Liver (tissue), 10 donors: ENCODE measurements at places on chromosomes 13 and 19.

GRCh38 chr19:54207983-54208783 lies 7.5 kb downstream of the RPS9 start:
- no peak for DNase-seq

- peak; percentile 58 for DNase-seq
Observed at GRCh38 chr13:45280751-45281634, 60.0 kb downstream of the TPT1 start.

DNA sequence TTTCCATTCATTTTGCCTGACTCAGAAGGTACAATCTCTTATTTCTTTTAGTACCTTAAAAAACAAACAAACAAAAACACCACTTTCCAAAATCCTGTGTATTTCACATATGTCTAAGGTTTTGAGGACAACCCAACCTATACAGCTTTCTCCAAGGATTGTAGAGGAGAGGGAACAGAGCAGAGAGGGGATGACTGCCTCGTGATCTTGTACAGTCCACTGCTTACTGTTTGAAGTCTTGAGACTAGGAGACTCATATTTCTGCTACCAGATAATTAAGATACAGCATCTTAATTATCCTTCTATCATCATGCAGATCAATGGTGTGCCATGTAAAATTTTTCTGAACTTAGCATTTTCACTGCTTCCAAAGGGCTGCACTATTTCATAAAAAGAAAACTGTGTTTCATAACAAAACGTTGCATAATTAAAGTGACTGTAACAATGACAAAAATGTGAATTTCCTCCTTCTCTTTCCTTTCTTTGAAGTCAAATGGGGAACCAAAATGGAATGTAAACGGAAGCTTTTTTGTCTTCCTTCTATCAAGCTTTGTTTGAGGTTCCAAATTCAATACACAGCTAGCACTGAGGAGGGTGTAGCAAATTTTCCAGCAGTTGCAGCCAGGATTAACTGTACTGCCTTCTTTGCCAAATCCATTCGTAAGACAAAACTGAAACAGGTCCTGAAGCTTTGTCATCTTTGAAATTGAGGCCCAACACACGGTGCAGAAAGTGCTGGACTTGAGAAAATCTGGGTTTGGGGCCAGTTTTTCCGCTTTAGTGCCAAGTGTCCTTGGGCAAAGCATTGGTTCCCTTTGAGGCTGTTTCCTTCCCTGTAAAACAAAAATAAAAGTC lies 34.9 kb upstream of the RCBTB2 start:
- DNase-seq: no peak

- DNase-seq: no peak
Observed at GRCh38 chr13:112583592-112584277, 4.2 kb downstream of the TUBGCP3 start.

GRCh38 chr19:3975637-3976087 lies 4.8 kb upstream of the DAPK3 start:
- DNase-seq: no peak

DNA sequence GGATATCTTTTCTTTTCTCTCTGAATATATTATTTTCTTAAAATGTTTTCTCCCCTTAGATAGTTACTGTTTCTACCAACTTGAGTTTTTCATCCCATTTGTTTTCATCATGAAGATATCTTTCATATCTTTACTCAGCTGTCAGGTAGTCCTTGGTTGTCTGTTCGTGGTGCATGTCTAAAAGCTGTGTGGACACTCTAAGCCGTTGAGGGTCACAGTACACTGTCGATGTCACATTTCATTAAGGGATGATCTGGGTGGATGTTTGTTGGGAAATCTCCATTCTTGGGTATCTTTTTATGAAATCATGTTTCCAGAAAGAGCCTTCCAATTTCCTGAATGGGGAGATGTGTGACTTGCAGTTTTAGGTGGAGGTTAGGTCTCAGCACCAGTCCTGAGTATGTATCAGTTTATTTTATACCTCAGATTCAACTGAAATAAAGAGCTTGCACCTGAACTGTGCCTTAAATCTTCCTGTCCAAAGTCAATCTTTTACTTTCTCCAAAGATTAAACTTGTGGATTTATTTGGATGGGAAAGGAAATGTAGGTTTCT lies 23.2 kb downstream of the ZMYM2 start:
- DNase-seq: no peak

DNA sequence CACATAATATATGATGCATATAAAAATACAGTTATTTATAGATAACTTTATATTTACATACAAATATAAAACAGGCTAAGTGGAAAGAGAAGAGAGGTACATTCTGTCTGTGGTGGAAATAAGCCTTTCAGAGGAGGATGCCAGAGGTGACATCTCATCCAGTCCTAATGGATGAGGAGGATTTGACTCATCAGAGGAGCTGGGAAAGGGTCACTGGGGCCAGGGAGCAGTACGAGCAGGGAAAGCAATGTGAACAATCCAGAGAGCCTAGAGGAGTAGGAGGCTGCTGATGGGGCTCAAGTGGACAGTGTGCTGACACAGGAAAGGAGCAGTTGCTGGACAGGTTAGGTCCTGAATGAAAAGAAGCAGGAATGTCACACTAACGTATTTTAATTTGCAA lies 18.6 kb downstream of the NALCN start:
- DNase-seq: no peak

- DNase-seq: no peak
Observed at GRCh38 chr13:34967851-34968562, 25.9 kb downstream of the NBEA start.

DNA sequence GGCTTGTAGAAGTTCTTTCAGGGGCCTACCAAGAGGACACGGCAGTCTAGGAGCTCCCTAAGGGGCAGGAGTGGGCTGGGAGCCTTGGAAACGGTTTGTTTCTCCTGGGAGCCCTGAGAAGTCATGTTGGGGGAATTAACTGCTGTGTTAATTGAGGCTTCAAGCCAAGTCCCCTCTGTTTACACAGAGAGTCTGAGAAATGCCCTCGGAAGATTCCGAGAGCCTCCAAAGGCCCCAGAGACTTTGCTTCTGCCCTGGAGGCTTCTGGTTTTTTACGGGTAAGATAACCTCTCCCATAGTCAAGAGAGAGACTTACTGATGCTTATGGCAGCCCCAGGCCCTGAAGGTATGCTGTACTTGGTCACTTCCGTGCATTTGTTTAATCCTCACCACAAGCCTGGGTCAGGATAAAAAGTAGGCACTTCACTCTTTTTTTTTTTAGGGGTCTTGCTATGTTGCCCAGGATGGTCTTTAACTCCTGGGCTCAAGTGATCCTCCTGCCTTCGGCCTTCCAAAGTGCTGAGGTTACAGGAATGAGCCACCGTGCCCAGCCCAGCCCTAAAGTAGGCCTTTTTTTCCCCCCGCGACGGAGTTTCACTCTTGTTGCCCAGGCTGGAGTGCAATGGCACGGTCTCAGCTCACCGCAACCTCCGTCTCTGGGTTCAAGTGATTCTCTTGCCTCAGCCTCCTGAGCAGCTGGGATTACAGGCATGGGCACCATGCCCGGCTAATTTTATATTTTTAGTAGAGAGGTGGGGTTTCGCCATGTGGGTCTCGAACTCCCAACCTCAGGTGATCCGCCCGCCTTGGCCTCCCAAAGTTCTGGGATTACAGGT lies 15.2 kb downstream of the IER2 start:
- no peak for DNase-seq

DNA sequence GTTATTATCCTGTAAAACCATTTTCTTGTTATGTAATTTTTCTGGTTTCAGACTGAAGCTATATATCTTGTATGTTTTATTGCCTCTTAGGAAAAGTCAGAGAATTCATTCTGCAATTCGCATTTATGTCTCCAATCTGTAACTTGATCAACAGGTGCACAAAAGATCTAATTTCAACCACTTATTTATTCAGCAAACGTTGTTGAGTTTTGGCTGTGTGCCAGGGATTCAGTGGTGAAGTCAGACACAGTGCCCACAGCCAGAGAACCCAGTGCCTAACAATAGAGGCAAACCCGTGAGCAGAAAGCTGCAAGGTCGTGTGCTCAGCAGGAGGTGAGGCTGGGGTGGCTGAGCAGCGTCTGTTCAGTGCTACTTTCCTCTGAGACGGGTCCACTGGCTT lies 119.5 kb upstream of the MCF2L start:
- DNase-seq: no peak

DNA sequence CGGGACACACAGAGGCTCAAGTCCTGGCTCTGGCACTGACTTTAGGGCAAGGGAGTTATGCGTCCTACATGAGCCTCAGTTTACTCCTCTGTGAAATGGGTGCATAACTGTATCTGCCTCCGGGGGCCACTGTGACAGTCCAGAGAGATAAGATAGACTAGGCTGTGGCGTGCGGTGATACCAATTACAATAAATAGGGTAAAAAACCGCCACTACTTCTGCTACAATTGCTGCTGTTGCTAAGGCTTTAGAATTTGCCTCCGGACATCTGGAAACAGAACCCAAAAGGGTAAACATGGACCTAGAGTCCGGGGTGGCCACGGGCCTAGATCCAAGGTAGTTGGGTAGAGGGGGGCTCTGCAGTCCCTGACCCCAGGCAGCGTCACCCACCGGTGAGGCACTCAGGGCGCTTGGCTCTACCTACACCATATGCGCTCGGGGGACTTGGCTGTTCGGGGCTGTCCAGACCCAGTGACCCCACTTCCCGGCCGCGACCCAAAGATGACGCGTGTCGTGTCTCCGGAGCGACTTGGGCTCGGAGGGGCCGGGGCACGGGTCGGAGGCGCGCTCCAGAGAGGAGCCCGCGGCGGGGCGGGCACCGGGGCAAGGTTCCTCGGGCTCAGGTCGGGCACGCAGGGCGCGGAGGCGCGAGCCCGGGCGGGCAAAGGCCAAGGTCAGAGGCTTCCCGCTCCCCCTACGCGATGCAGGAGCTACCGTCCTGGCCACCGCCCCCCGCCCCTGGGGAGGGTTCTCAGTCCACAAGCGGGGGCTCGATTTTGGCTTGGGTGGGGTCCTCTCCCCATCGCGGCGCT lies 1.1 kb downstream of the INSR start:
- peak; percentile 70 for DNase-seq

- DNase-seq: no peak
Observed at GRCh38 chr19:1481893-1482360, 2.9 kb upstream of the C19orf25 start.
